Activated T-helper 17 cell treated with anti-CD3 and anti-CD28 coated beads, Interleukin-2, amount 50 U/mL, for 72 hours (primary cell): ENCODE measurements at places on chromosomes 12 and 14.
A peak's percentile ranks its signal among the peaks of the same experiment; 100 is the strongest.

GRCh38 chr12:132710043-132710404, 618 bp upstream of the PGAM5 start:
- peak; percentile 3 for ATAC-seq
- peaks cover 24% of the 10 kb centered on the region for H3K36me3 ChIP-seq
- peaks cover 5% of the 10 kb centered on the region for H3K4me1 ChIP-seq
- H3K27me3 ChIP-seq, result no peaks in the 10 kb centered on the region
- peak overlapping the region; percentile 91 for H3K4me3 ChIP-seq
- peak overlapping the region; percentile 88 for H3K27ac ChIP-seq

DNA sequence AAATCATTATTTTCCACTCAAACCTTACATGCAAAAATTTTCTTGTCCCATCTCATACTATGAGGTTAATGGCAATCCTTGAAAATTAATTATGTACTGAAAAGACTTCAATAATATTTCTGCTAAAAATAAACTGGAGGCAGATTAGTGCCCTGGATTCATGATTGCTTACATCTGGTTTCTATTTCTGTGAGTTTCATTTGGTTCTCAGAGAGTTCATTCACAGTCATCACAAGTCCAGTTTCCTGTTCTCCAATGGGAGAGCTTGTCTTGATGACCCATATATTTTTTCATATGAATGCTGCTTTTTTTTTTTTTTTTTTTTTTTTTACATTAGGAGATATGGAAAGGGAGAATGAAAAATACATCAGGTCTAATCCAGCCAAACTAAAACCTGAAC, 6.6 kb upstream of the PTHLH start:
- H3K27ac ChIP-seq, result no peak overlapping the region
- no peaks in the 10 kb centered on the region for H3K4me1 ChIP-seq
- no peaks in the 10 kb centered on the region for H3K36me3 ChIP-seq
- peaks cover 53% of the 10 kb centered on the region for H3K27me3 ChIP-seq

- no peaks in the 10 kb centered on the region for H3K36me3 ChIP-seq
- H3K27ac ChIP-seq, result no peak overlapping the region
- ATAC-seq, result no peak
- H3K4me1 ChIP-seq, result no peaks in the 10 kb centered on the region
- no peak overlapping the region for H3K4me3 ChIP-seq
- no peaks in the 10 kb centered on the region for H3K27me3 ChIP-seq
These were observed 36.1 kb upstream of the SLC16A7 start for GRCh38 chr12:59559696-59560095.

GRCh38 chr14:35378425-35379233, 25.9 kb downstream of the NFKBIA start:
- ATAC-seq, result no peak
- H3K27me3 ChIP-seq, result no peaks in the 10 kb centered on the region

DNA sequence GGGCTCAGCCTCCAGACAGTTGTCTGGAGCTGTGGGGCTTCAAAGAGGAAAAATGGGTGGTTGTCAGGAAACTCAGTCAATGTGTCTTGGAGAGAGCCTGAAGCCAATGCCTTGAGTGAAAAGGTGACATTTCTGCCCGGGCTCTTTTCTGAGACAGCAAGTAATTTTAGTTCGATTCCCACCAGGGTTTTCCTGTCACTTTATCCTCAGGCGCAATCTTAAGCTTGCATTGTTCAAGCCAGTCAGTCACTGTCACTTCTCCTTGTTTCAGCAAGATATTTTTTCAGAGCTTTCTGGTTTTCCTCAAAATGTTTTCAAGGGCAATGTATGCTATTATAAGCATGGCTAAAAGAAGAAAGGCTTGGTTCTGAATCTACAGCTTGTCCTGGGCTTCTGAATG, 404.7 kb upstream of the SEL1L start:
- no peaks in the 10 kb centered on the region for H3K27me3 ChIP-seq
- no peak overlapping the region for H3K4me3 ChIP-seq
- no peaks in the 10 kb centered on the region for H3K36me3 ChIP-seq

DNA sequence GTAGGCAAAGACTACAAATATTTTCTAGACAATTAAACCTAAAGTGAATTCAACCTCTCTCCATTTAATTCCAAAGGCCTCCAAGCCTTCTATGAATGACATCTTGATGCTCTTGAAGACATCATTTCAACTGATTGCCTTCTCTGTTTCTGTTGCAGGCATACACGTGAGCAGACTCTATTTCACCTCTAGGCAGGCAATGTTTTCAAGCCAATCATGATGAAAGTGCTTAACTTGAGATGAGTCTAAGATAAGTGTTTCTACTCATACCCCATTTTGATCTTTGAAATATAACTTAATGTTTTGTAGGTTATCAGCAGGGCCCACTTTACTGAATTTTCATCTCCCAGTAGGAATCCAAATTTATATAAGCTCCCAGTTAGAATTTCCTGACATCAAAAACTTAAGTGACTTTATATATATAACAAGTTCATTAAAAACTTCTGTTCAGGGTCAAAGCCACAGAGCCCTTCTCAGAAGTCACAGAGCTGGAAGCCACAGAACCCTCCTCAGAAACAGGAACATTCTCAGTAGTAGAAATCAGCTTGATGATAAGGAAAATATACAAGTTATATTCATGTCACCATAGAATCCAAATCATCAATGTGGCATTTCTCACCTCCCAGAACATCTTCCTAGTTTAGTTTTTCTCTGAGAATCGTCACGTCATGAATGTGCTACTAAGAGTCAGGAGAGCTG, 108.5 kb downstream of the PHLDA1 start:
- no peak overlapping the region for H3K4me3 ChIP-seq
- no peaks in the 10 kb centered on the region for H3K4me1 ChIP-seq
- ATAC-seq, result peak; percentile 32
- H3K36me3 ChIP-seq, result no peaks in the 10 kb centered on the region

- peaks cover 4% of the 10 kb centered on the region for H3K27me3 ChIP-seq
- H3K36me3 ChIP-seq, result no peaks in the 10 kb centered on the region
- ATAC-seq, result no peak
- H3K27ac ChIP-seq, result no peak overlapping the region
- peaks cover 5% of the 10 kb centered on the region for H3K4me1 ChIP-seq
These were observed 105.0 kb upstream of the TMPO start for GRCh38 chr12:98410356-98410755.

- no peak overlapping the region for H3K27ac ChIP-seq
- no peak overlapping the region for H3K4me3 ChIP-seq
- H3K27me3 ChIP-seq, result no peaks in the 10 kb centered on the region
- peaks cover 42% of the 10 kb centered on the region for H3K4me1 ChIP-seq
- ATAC-seq, result no peak
- H3K36me3 ChIP-seq, result peaks cover 12% of the 10 kb centered on the region
These were observed 4.6 kb downstream of the ANO6 start for GRCh38 chr12:45220363-45220931.

DNA sequence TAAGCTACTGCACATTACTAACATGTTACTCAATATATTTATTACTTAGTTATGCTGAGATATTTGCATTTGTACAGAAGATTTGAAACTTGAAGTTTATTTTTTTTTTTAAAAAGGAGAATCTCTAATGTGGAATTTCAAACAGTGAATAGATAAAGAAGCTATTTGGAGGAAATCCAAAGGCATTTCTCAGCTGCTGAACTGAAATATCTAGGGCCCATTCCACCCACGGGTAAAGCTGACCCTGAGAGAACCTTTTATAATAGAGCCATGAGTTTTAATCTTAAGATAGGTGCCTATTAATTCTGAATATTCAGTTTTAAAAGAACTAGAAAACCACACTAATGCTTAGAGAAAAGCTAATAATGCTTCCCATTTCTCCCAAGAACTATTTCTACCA, 225.4 kb upstream of the CAND1 start:
- H3K4me3 ChIP-seq, result no peak overlapping the region
- H3K27ac ChIP-seq, result no peak overlapping the region
- no peaks in the 10 kb centered on the region for H3K36me3 ChIP-seq
- H3K4me1 ChIP-seq, result no peaks in the 10 kb centered on the region

- H3K27me3 ChIP-seq, result no peaks in the 10 kb centered on the region
- ATAC-seq, result no peak
- H3K36me3 ChIP-seq, result no peaks in the 10 kb centered on the region
- no peak overlapping the region for H3K4me3 ChIP-seq
These were observed 211.9 kb upstream of the ARHGAP5 start for GRCh38 chr14:31864937-31865855.

DNA sequence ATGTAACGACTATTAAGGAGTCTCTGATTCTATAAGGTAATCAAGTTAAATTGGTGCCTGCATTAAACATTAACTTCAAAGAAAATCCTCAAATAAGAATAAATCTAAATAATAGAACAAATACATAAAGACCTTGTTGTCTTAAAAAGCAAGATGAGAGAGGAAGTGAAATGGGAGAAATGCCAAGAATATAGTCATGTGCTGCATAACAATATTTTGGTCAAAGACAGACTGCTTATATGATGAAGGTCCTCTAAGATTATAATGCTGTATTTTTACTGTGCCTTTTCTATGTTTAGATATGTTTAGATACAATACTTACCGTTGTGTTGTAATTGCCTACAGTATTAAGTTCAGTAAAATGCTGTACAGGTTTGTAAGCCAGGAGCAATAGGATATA, 213.6 kb downstream of the C12orf42 start:
- no peaks in the 10 kb centered on the region for H3K27me3 ChIP-seq
- no peak overlapping the region for H3K4me3 ChIP-seq
- no peak overlapping the region for H3K27ac ChIP-seq
- ATAC-seq, result no peak

DNA sequence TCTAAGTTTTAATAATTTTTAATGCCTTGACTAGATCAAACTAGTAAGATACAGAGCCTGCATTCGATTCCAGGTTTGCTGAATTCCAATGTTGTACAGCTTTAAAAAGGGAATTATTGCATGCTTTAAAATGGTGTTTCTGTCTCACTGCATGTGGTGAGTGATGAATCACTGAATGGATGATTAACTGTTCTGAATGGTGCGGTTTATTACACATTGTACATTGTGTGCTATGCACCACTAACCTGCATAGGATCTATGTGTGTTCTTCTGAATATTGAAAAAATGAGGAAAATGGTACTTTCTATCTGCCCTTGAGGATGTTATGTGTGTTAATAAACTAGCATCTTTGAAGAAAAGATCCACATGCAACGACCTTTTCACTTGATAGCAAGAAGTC, 231.7 kb downstream of the NRXN3 start:
- no peaks in the 10 kb centered on the region for H3K36me3 ChIP-seq
- H3K27ac ChIP-seq, result no peak overlapping the region
- no peak overlapping the region for H3K4me3 ChIP-seq
- no peaks in the 10 kb centered on the region for H3K4me1 ChIP-seq
- no peak for ATAC-seq

GRCh38 chr12:102220736-102221135, 23.1 kb upstream of the PMCH start:
- no peaks in the 10 kb centered on the region for H3K36me3 ChIP-seq
- H3K27me3 ChIP-seq, result no peaks in the 10 kb centered on the region
- H3K4me1 ChIP-seq, result no peaks in the 10 kb centered on the region
- no peak overlapping the region for H3K27ac ChIP-seq

GRCh38 chr14:93928184-93929047, 1.3 kb downstream of the FAM181A start:
- H3K36me3 ChIP-seq, result no peaks in the 10 kb centered on the region
- ATAC-seq, result no peak
- no peak overlapping the region for H3K27ac ChIP-seq
- H3K4me1 ChIP-seq, result no peaks in the 10 kb centered on the region

DNA sequence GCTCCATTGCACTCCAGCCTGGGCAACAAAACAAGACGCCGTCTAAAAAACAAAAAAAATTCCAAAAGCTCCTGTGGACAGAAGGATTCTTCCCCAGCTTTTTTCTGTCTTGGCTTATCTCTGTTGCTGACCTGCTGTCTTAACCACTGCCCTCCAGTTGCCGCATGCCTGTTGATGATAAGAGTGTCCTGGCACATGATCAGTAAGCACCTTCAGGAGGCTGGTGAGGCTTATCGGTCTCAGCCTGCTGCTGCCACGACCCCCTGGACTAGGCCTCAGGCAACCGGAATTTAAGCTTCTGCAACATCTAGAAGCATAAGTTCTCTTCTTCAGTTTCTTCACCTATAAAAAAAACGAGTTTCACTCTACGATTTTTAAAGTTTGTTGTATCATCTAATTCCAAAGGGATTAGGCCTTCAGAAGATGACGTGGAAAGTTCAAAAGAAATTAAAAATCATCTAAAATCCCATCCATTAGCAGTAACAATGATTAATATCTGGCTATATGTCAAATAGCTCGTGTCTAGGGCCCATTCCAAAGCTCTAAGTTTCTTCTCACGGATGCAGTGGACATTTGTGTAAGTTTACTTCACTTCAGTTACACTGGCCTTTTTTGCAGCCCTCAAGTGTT, 46.4 kb downstream of the RESF1 start:
- no peaks in the 10 kb centered on the region for H3K27me3 ChIP-seq
- no peak for ATAC-seq
- H3K4me1 ChIP-seq, result no peaks in the 10 kb centered on the region
- H3K36me3 ChIP-seq, result peaks cover 12% of the 10 kb centered on the region
